ENCODE measurements at places on chromosomes 16 and 17. TPM values are rescaled to one million over a fixed set of nuclear protein-coding genes. Genes with fewer than 3 reads are reported as not detected.
A peak's percentile ranks its signal among the peaks of the same experiment; 100 is the strongest.

DNA sequence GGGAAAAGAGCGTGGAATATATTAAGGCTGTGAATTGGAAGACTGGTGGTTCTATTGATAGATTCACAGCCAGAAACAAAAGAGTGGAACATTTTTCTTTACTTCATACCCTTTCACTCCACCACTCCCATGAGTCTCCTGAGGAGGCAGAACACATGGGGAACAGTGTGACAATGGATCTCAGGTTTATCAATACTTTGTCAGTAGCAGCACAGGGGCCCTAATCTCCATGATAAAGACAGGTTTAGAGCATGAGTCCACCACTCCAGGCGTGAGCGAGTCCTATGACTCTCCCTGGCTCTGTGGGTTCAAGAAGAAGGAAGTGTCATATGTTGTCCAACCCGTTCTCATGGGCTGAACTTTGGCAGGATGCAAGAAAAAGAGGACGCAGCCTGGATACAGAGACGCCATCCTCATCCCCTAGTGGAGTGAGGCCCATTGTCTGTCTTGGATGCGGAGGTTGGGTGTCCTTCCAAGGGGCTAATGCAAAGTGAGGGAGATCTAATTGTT lies 361.2 kb downstream of the TMEM114 start:
- no peak for DNase-seq
- no peak overlapping the region for H3K4me3 ChIP-seq
- H3K4me1 ChIP-seq, result no peaks in the 10 kb centered on the region
- no peak overlapping the region for H3K27ac ChIP-seq
- H3K36me3 ChIP-seq, result no peaks in the 10 kb centered on the region

Gene GPRC5B
- 0.30 TPM for total RNA-seq

DNA sequence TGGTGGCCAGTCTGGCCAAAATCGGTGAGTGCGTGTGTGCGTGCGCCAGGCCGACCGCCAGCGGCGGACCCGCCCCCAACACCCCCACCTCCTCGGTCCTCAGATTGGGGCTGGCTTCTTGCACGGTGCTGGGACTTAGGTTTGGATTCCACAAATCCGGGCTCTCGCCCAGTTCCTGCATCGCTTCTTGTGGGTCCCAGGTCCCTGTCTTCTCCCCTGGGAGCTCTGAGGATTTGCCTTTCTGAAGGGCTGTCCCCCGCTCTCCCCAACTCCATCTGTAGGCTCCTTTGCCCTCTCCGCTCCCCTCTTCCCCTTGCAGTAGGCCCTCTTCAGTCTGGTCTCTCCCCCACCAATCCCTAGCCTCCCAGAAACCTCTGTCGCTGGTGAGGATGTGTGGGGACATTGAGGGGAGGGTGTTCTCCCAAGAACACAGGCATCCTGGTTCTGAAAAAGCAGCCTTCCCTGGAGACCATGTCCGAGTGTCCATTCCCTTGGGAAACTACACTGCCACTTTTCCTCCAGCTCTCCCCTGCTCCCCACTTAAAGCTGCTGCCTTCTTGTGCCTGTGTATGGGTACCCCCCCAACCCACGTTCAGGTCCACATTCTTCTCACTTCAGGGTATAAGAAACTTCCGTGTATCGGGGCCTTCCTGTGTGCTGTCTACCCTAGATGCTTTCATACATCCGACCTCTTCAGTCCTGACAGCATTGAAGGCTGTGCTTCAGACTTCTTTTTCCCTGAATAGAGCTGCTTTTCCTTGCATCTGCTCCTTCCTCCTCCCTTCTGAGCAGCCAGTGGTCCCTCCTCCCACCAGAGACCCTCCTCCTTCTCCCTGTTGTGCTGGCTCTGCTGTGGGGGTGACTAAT lies 632 bp downstream of the SLC9A5 start:
- peaks cover 11% of the 10 kb centered on the region for H3K27me3 ChIP-seq
- peak; percentile 36 for DNase-seq
- H3K36me3 ChIP-seq, result peaks cover 4% of the 10 kb centered on the region
- H3K4me3 ChIP-seq, result peak overlapping the region; percentile 87
- peak overlapping the region; percentile 75 for H3K27ac ChIP-seq

- no peak overlapping the region for H3K4me3 ChIP-seq
- peaks cover 23% of the 10 kb centered on the region for H3K27me3 ChIP-seq
- no peaks in the 10 kb centered on the region for H3K4me1 ChIP-seq
- no peaks in the 10 kb centered on the region for H3K36me3 ChIP-seq
- no peak for DNase-seq
- no peak overlapping the region for H3K27ac ChIP-seq
Observed at GRCh38 chr16:86355531-86355930, 154.8 kb upstream of the FOXF1 start.

Gene ITGB3
- total RNA-seq, result 0.04 TPM

GRCh38 chr16:86534779-86535615 lies 20.0 kb downstream of the MTHFSD start:
- no peak overlapping the region for H3K4me3 ChIP-seq
- no peak for DNase-seq
- H3K4me1 ChIP-seq, result no peaks in the 10 kb centered on the region
- H3K27me3 ChIP-seq, result no peaks in the 10 kb centered on the region
- no peak overlapping the region for H3K27ac ChIP-seq

DNA sequence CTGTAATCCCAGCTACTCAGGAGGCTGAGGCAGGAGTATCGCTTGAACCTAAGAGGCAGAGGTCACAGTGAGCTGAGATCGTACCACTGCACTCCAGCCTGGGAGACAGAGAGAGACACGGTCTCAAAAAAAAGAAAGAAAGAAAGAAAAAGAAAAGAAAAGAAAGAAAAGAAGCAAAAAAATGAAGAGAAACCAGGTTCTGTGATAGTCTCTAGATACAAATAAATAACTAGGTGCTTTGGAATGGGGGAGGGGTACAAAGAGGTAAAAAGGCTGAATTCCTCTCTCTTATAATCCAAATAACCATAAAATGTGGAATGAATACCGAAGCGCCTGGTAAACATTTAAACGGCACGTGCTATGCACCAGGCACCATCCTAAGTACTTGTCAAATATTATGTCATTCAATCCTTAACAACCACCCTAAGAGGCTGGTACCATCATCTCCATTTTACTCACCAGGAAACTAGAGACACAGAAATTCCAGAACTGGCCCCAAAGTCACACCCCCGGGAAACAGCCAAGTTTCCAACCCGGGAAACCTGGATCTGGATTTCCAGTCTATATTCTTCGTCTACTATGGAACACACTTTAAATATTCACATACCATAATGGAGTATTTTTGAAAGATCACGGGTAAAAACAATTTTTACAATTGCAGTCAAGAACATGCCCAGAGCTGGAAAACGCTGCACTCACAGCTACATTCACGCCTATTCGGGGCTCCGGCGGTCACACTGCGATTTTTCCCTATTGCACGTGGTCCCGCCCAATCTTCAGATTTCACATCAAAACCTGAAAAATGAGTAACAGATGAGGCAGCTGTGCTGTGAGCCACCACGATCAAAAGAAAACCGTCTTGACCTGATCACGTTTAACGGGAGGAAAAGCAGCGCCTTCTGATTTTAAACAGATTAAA lies 10.5 kb downstream of the NXN start:
- no peaks in the 10 kb centered on the region for H3K36me3 ChIP-seq
- H3K4me3 ChIP-seq, result no peak overlapping the region
- H3K27ac ChIP-seq, result no peak overlapping the region
- no peaks in the 10 kb centered on the region for H3K4me1 ChIP-seq
- peaks cover 26% of the 10 kb centered on the region for H3K27me3 ChIP-seq
- DNase-seq, result no peak

DNA sequence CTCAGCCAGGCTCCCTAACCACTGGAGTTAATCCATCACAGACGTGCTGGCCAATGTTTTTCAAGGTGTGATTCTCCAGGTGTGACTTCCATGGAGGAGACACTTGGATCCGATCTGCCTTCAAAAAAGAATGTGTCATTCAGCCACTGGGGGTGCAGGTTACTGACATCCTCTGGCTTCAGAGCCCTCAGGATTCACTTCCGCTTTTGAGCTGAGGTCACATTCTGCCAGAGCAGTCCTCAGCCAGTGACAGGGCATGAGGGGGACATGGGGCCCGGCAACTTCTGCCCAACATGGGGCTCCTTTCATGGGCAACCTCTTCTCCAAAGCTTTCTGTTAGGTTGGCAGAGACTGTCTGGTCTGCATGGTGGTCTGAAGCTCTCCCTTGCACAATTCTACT lies 81.4 kb downstream of the GRIN2A start:
- peaks cover 5% of the 10 kb centered on the region for H3K27me3 ChIP-seq
- H3K4me1 ChIP-seq, result no peaks in the 10 kb centered on the region
- no peak overlapping the region for H3K4me3 ChIP-seq
- H3K36me3 ChIP-seq, result no peaks in the 10 kb centered on the region
- no peak for DNase-seq
- no peak overlapping the region for H3K27ac ChIP-seq

DNA sequence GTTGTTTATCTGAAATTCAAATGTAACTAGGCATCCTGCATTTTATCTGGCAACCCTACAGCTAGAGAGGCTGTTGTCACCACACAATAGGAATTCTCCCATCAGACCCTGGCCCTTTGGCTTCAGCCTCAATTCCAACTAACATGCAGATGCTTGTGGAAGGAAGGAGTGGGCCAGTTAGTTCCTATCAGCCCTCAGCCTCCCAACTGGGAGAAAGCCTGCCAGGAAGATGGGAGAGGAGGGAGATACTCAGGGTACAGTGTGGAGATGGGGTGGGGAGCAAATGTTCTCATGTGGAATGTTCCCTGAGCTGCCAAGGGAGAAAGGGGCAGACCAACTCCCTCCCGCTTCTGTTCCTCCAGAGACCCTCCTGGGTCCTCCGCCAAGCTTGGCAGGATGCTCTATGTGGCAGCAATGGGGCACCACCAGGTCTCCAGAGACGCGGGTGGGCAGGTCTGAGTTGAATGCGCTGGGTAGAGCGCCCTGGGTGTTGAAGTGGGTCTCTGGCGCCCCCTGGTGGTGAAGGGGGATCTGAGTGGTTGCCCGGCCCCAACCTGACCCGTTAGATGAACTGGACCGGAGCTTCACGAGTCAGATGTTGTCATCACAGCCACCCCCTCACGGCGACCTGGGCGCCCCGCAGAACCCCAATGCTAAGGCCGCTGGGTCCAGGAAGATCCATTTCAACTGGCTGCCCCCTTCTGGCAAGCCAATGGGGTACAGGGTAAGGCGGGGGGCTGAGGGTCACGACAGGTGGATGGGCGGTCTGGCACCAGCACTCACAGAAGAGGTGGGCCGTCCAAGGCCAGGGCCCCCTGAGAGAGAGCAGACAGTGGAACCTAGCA lies 15.2 kb downstream of the GALK1 start:
- DNase-seq, result peak; percentile 95
- no peak overlapping the region for H3K27ac ChIP-seq
- no peak overlapping the region for H3K4me3 ChIP-seq
- H3K36me3 ChIP-seq, result no peaks in the 10 kb centered on the region
- H3K4me1 ChIP-seq, result peaks cover 18% of the 10 kb centered on the region

GRCh38 chr16:23080329-23080728 lies 68.9 kb downstream of the USP31 start:
- no peak overlapping the region for H3K27ac ChIP-seq
- peaks cover 36% of the 10 kb centered on the region for H3K36me3 ChIP-seq
- peaks cover 5% of the 10 kb centered on the region for H3K4me1 ChIP-seq

Gene KRT12
- not detected for total RNA-seq

DNA sequence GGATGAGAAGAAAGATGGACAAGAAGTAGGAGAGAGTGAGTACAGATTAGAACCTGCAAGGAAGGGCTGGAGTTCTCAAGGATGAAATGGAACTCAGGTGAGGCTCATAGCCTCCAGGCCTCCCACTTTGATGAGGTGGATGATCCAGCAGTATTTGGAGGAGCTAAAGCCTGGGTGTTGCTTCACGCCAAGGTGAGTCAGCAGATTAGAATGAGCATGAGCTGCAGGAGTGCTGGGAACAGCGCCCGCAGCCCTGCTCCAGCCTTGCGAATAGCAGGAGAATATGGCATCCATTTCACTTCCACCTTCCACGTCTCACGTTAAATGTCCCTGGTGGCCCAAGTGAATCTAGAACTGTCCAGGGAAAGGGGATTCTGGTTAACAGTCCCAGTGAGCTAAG lies 94.4 kb upstream of the CPHXL start:
- H3K27ac ChIP-seq, result no peak overlapping the region
- no peaks in the 10 kb centered on the region for H3K4me1 ChIP-seq
- H3K27me3 ChIP-seq, result peaks cover 2% of the 10 kb centered on the region
- no peaks in the 10 kb centered on the region for H3K36me3 ChIP-seq

Gene MYH13
- not detected for total RNA-seq

DNA sequence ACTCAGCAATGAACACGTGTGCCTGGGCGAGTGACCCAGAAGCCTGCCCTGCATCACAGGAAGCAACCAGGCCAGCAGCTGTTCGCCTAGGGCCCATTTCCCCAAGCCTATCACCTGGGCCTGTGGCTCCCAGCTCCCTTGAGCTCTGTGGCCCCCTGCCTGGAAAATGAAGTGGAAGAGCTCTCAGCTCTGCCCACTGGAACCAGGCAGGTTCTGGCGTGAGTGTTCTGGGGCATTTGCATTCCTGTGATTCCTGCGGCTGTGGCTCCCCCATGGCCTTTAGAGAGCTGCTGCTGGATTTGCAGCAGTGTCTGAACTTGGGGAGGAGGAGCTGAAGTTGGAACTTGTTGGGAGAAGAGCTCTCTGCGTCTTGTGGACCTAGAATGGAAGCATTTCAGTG lies 22.8 kb downstream of the PGS1 start:
- no peak overlapping the region for H3K4me3 ChIP-seq
- no peak overlapping the region for H3K27ac ChIP-seq
- H3K4me1 ChIP-seq, result peaks cover 4% of the 10 kb centered on the region
- H3K27me3 ChIP-seq, result no peaks in the 10 kb centered on the region
- peaks cover 83% of the 10 kb centered on the region for H3K36me3 ChIP-seq

Gene ABCA9
- total RNA-seq, result not detected

DNA sequence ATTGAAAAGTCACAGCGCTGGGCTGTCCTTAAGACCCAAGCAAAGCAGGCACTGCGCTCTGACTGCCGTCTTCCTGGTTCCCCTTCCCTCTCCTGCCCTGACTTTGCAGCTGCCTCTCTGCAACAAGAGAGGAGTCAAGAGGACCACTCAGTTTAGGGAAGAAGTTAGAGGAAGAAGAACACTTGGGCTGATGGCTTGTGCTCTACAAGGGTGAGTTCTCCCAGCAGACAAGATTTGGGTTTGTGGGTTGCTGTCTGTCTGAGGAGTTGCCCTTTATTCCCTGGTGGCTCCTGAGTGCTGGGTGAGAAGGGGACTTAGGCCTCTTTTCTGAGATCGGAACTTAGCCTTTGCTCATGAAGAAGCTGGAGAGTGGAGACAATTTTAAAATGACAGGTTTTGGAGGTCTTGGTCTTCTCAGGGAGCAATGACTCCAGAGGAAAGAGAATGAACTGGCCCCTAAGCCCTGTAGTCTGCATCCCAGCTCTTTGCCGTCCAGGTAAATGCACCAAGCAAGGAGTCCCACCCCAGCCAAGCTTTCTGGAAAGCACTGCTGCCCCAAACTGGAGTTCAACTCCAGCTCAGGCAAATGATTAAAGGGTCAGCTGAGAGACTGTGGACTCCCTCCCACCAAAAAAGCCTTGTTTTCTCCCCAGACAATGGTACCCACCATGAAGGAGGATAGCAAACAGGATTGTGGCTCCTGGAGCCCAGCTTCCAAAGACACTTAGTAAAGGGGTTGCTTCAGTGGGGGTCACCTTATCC lies 2.7 kb upstream of the HOXB9 start:
- H3K4me3 ChIP-seq, result no peak overlapping the region
- H3K4me1 ChIP-seq, result peaks cover 10% of the 10 kb centered on the region
- H3K27me3 ChIP-seq, result peaks cover 64% of the 10 kb centered on the region
- H3K36me3 ChIP-seq, result no peaks in the 10 kb centered on the region

Gene KRT20
- total RNA-seq, result not detected
